Transverse colon (tissue), 4 donors: ENCODE measurements at places on chromosomes 4 and X. TPM values are rescaled to one million over a fixed set of nuclear protein-coding genes. Genes with fewer than 3 reads are reported as not detected.

GRCh38 chr4:173411106-173411693 lies 12.3 kb upstream of the SCRG1 start:
- no peaks in the 10 kb centered on the region for H3K36me3 ChIP-seq
- no peak for DNase-seq
- no peaks in the 10 kb centered on the region for H3K27me3 ChIP-seq

- DNase-seq: no peak
- no peaks in the 10 kb centered on the region for H3K36me3 ChIP-seq
- H3K4me3 ChIP-seq: no peak overlapping the region
- H3K27ac ChIP-seq: no peak overlapping the region
Measured at GRCh38 chrX:137234651-137235402, 201.0 kb upstream of the GPR101 start.

GRCh38 chrX:69024931-69025330 lies 140.3 kb downstream of the PJA1 start:
- no peaks in the 10 kb centered on the region for H3K27me3 ChIP-seq
- H3K36me3 ChIP-seq: no peaks in the 10 kb centered on the region
- peaks cover 3% of the 10 kb centered on the region for H3K4me1 ChIP-seq
- no peak overlapping the region for H3K4me3 ChIP-seq

GRCh38 chr4:7786040-7786439 lies 153.6 kb downstream of the AFAP1 start:
- DNase-seq: no peak
- no peaks in the 10 kb centered on the region for H3K36me3 ChIP-seq
- no peak overlapping the region for H3K27ac ChIP-seq
- H3K4me3 ChIP-seq: no peak overlapping the region
- H3K4me1 ChIP-seq: peaks cover 31% of the 10 kb centered on the region

The DAPP1 gene
- total RNA-seq: 8.9 TPM
